NCI-H1417 (cell line): ENCODE measurements at places on chromosomes 12 and 14.

GRCh38 chr12:49355913-49356312 is 9.2 kb downstream of the DNAJC22 start:
- DNase-seq: no peak

GRCh38 chr14:94679106-94679810 is 67.1 kb downstream of the SERPINA3 start:
- DNase-seq: no peak

GRCh38 chr12:3698218-3698974 is 54.5 kb downstream of the CRACR2A start:
- DNase-seq: peak; percentile 94

DNA sequence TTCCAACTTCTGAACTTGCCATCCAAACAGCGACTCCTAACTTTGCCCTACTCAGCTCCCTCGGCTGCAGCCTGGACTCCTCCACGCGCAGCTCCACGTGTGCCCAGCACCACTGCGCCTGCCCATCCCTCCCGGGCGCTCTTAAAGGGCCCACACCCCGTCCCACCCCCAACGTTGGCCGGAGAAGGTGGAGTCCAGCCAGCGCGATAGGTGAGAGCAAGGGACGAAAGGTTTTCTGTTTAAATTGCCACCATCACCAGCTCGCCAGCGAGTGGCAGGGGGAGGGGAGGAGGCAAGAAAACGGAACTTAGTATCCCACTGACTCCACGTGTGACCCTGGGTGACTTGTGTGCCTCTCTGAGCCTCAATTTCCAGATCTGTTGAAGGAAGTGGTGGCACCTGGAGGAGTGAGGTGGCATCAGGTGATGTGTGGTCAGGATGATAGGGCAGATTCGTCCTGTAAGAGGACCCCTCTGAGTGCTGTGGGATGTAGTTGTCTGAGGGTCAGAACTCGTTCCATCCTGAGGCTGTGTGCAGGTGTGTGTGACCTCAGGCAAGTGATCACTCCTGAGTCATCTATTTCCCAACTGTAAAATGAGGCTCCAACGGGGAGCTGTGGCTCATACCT is 59.7 kb downstream of the TRPV4 start:
- DNase-seq: no peak
